ENCODE measurements at places on chromosomes 16 and 17.

- DNase-seq = no peak
Measured at GRCh38 chr16:85752511-85753420, 1.9 kb upstream of the C16orf74 start.

DNA sequence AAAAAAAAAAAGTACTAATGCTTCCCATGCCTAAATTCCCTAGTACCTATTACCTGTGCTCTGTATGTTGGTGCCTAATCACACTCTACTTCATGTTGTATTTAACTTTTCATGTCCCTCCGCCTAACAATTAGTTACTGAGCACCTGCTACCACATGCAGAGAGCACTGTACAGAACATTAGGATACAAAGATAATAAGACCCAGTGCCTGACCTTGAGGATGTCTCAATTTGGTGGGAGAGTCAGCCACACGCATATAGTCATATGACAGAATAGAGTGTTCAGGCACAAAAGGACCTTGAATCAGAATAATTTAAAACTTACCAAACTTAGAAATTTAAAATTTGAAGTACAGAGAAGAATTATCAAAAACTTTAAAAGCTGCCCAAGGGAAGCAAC lies 42.1 kb downstream of the USP31 start:
- no peak for DNase-seq

DNA sequence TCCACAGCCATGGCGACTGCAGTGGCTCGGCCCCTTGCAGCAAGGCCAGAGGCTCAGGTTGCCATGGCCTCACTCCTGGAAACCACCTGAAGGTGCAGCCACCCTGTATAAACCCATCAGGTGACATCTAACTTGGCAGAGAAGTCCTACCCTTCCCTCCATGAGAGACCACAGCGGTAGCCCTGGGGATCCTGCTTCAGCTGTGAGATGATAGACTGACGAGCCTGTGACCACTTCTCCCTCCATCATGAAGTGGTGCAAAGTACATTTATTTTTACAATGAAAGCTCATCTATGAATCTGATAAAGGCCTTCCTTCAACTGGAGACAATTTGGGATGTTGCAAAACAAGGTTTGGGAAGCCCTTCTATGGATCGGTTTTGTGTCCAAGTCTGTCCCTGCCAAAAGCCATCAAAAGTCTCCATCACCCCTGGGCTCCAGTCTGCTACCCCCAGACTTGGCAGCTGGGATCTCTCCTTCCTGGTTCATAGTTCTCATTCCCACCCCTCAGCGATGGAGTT lies 1.8 kb downstream of the ZACN start:
- no peak for DNase-seq

DNA sequence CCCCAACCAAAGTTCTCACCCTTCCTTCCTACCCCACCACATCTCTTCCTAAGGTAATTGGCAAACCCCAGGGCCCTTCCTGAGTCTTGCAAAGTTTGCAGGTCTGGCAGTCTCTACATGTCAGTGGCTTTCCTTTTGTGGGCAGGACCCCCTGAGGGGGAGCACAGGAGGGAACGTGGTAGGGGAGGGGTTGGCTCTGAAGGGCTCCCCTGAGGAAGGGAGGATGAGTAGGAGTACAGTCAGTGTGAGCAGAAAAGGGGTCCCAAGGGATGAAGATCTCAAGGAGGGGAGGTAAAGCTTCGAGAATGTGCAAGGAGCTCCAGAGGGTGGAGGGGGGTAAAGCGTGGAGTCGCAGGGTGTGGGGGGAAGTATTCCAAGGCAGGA lies 206.9 kb downstream of the RAB11FIP4 start:
- no peak for DNase-seq

GRCh38 chr17:16297367-16298139 lies 55.7 kb downstream of the CENPV start:
- no peak for DNase-seq

DNA sequence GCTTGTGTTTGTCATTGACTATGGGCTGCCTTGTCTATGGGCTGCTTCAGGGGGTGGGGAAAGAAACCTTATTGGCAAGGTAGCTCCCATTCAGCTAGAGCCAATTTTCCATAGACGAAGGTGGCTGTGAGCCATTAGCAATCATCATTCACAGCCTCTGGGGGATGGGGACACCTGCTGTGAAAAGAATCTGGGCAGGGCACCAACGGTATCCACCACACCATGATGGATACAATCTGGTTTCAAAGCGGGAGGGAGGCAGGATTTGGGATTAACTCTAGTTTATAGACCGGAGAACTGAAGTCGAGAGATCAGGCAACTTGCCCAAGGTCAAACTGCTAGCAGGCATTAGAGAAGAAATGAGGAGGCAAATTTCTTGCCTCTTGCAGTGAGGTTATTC lies 182.3 kb downstream of the SHISA9 start:
- DNase-seq = no peak

DNA sequence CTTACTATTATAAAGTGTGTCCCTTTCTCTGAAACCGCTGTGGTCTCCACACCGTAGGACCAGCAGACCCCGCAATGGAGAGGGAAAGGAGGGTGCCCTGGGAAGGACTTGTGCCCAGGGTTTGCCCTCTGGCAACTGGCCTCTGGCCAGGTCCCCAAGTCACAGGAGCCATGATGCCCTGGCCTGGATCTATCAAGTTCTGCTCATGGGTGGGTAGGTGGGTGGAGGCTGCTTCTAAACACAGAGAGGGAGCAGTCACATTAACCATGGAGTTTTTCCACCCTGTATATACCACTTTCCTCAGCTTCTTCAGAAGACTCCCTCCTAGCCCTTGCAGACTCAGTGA lies 9.4 kb upstream of the NEUROD2 start:
- DNase-seq = no peak

- peak; percentile 27 for DNase-seq
Measured at GRCh38 chr17:149231-149630, 11.9 kb downstream of the SCGB1C2 start.

DNA sequence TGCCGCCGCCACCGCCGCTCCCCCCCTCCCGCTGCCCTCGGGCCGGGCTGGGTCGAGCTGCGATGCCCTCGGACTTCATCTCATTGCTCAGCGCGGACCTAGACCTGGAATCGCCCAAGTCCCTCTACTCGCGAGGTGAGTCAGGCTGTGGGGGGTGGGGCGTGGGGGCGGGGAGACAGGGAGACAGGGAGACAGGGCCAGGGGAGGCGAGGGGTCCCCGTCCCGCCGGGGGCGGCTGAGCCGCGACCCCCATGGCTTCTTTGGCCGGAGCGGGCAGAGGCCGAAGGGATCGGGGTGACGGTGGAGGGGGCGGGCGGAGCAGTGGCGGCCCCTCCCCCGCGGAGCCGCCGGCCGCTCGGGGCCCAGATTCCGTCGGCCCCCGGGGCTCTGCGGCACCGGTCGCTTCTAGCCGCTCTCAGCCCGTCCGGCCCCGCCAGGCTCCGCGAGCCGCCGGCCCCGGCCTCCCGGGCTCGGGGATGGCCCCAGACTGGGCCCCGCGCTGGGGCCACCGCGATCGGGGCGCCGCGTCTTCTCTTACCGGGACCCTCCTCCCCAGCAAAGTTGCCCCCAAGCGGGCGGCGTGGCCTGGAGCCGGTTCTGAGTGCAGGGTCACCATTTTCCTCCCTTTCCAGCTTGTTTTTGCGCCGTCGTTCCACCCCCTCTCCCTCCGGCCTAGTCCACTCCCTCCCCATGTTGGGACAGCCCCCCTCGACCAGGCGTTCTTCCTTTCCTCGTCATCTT lies 644 bp downstream of the NFAT5 start:
- peak; percentile 49 for DNase-seq

DNA sequence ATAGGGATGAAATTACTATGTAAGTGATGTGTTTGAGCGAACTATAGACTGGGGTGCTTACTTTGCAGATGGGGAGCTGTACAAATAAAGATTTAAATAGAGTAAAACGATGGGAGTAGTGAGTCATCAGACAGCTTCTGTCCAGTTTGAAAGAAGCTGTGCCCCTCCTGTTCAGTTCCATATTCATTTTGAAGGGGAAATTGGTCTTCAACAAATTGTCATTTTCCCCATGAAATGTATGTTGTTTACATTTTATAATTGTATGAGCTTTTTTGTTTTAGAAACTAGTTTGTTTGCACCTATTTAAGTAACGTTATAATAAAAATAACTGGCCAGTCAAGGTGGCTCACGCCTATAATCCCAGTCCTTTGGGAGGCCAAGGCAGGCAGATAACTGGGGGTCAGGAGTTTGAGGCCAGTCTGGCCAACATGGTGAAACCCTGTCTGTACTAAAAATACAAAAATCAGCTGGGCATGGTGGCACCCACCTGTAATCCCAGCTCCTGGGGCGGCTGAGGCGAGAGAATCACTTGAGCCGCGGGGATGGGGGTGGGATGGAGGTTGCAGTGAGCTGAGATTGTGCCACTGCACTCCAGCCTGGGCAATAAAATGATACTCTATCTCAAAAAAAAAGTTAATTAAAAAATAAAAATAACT lies 20.2 kb downstream of the SEC14L1 start:
- DNase-seq = no peak

- no peak for DNase-seq
Measured at GRCh38 chr17:15284107-15284506, 19.0 kb upstream of the PMP22 start.

DNA sequence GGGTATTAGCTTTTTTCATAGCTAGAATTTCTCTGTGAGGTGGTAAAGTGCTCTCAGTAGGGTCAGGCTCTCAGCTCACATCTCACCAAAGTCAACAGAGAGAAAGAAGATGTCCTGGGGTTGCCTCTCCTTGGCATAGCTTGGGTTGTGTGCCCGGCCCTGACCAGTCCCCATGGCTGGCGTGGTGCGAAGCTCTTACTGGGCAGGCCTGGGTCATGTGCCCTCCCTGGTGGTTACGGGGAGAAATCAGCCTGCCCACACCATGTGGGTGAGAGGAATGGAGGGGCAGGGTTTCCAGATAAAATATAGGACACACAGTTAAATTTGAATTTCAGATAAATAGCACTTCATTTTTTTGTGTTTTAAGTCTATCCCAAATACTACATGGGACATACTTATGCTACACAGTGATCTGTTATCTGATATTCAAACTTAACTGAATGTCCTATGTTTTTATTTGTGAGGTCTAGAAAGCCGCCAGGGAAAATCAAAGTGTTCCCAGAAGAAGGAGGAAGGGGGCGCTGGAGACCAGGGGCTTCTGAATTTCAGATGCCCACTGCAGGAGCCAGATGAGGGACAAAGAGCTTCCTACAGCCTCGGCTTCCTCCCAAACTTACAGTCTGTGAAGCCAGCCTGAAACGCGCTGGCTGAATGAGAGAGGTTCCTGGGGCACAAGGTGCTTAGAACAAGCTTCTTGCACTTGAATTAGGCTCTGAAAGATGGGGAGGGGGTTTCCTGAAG lies 45.4 kb downstream of the NKD1 start:
- peak; percentile 80 for DNase-seq

DNA sequence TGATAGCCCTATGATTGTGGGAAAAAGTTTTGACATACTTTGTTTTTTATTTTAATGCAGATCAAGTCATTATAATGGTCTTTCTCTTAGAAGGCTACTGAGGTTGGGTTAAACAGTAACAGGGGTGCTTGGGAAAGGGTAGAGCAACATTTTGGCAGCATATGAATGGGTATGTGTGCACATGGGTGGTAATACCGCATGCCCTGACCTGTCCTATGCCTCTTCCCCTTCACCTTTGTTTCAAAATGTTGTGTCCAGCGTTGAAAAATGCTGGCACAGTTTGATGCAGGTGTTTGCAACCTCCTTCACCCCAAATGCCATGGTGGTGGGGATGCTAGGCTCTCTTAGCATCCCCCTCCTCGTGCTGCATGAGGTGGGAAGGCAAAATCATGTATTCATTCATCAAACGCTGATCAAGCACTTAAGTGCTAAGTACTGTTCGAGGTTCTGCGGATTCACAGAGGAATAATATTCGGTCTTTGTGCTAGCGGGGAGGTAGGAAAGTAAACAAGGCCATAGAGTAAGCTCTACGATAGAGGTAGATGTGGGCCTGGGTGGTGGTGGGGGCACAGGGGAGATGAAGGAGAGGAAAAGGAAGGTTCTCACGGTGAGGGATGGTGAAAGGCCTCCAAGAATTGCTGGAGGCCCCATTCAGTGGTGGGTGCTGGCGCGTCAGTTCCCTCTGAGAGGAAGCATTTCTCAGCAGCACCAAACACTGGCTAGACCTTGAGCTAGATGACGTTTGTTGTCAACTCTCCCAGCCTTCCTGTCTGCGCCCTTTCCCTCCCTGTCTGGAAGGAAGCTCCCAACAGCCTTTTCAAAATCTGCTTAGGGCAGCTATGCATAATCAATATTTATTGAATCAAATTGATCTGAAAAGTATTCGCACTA lies 13.3 kb upstream of the MARCHF10 start:
- no peak for DNase-seq

GRCh38 chr16:10242916-10243315 lies 60.7 kb upstream of the GRIN2A start:
- DNase-seq = no peak
